ENCODE measurements at places on chromosomes 3 and 15. TPM values are rescaled to one million over a fixed set of nuclear protein-coding genes. Genes with fewer than 3 reads are reported as not detected.

- no peak for DNase-seq
Measured at GRCh38 chr3:123294296-123294938, 92.7 kb downstream of the SEC22A start.

Gene GABPB1
- total RNA-seq, result 44.7 TPM

Gene COL8A1
- not detected for total RNA-seq

Gene LOXL1
- total RNA-seq, result 1.3 TPM

Gene WDR93
- total RNA-seq, result 0.16 TPM

Gene TFRC
- total RNA-seq, result 267 TPM

- no peak for DNase-seq
Measured at GRCh38 chr15:83099290-83099689, 8.2 kb upstream of the TM6SF1 start.

GRCh38 chr3:165193366-165194254 lies 2.6 kb downstream of the SLITRK3 start:
- DNase-seq, result no peak

All from Caco-2 (cell line).